Epithelial cell of alveolus of lung (primary cell): ENCODE measurements at places on chromosomes 3 and 15. TPM values are rescaled to one million over a fixed set of nuclear protein-coding genes. Genes with fewer than 3 reads are reported as not detected.

ATP10A gene
- 0.24 and 3.0 TPM in 2 replicates for total RNA-seq

RETNLB gene
- not detected in 2 replicates for total RNA-seq

CFAP91 gene
- 0.32 and 1.4 TPM in 2 replicates for total RNA-seq

NIT2 gene
- 13.3 and 19.1 TPM in 2 replicates for total RNA-seq

PRTG gene
- total RNA-seq = 1.6 and 4.7 TPM in 2 replicates

TLR9 gene
- not detected in 2 replicates for total RNA-seq

BFSP2 gene
- not detected in 2 replicates for total RNA-seq

GHSR gene
- not detected in 2 replicates for total RNA-seq
